ENCODE measurements at places on chromosomes 13 and 19.

DNA sequence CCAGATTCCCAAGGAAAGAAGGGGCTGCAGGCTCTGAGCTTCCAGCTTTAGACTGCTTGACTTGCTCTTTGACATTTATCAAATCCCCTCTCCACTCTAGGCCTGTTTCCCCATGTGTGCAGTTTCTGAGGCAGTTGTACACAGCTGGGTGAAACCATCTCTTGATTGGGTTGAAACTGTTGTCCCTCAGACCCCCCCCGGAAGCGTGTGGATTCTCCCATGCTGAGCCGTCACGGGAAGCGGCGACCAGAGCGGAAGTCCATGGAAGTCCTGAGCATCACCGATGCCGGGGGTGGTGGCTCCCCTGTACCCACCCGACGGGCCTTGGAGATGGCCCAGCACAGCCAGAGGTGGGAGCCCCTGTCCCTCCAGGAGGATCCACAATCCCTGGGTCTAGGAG lies 19.7 kb downstream of the BRSK1 start:
- no peak for DNase-seq

DNA sequence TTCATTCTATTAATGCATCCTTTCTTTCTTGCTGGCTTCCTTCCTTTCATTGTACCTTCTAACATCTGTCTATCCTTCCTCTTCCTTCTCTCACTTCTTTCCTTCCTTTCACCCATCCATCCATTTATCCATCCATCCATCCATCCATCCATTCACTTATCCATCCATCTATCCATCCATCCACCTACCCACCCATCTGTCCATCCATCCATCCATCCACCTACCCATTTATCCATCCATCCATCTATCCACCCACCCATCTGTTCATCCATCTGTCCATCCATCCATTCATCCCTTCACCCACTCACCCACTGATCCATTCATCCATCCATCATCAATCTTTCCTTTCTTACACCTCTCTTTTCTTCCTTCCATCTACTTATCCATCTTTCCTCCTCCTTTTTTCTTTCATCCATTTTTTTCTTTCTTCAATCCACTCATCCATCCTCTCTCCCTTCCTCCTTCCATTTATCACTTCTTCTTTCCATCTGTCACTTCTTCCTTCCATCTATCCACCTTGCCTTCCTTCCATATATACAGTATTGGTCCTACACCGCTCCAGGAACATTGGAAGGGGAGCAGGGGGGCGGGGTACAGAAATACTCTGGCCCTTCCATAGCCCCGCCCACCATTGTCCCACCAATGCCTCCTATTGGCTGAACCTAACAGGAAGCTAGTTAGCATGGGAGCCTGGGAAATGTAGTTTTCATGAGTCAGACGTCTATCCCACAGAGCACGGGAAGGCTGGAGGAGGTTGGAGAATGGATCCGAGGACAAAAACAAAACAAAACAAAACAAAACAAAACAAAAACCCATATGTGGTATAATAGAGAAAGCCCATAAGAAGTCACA lies 45.9 kb downstream of the MBD3L1 start:
- no peak for DNase-seq

DNA sequence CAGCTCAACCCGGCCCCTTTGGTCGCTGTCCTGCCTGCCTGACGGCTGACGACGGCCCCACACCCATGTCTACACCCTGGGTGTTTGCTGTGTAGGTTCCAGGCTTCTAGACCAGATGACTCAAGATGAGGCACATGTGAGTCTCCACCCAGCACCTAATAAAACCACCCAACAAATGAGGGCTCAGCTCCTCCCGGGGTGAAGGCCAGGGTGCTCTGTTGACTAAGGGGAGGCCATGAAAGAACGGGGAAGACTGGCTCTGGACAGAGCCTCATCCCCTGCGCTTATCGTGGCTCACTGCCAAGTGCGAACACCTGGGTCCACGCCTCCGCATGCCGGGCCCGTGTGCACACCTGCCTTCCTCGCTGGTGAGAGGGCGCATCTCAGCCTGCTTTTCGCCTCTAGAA lies 39.6 kb downstream of the COL4A2 start:
- DNase-seq = no peak

DNA sequence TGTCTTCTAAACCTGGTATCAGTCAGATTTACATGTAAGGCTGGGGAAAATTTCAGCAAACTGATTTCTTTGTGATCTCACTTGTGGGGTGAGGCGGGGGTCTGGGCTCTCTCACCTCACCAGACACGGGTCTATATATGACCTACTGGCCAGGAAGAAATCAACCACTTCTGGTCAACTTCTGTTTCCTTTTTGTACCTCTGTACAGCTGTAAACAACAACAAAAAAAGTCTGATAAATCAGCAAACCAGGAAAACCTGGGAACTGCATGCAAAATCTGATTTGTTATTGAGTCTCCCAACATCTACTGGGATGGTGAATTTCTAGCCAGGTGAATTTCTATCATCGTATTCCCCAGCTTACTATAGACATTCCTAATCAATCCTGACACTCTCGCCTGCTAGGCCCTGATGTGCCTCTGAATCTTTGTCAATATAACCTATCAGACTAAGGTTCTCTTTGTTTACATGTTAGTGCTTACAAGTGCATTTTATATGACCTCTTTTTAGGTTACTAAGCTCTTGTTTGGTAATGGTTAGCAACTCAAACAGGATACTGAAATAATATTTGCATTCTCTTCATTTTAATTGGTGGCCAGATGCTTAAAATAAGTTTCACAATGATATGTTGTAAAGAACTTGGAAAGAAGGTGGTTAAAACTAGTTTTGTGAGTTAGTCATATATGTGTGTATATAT lies 77.7 kb downstream of the LRRC63 start:
- no peak for DNase-seq

DNA sequence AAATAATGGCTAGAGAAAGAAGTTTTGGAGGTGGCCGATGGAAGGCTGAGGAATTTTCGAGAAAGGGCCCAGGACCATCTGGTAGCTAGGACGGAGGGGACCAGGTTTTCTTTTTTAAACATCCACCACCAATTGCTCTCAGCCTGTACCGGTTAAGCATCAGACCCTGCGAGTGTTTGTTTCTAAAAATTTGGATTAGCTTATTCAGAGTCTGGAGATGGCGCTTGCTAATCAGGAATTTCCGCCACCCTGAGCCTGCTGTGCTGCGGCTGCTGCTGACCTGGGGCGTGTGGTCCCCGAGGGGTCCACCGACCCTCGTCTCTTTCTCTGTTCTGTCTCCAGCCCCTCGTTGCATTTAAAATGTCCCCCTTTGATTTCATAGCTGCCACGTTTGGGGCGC lies 2.0 kb downstream of the UHRF1 start:
- no peak for DNase-seq

DNA sequence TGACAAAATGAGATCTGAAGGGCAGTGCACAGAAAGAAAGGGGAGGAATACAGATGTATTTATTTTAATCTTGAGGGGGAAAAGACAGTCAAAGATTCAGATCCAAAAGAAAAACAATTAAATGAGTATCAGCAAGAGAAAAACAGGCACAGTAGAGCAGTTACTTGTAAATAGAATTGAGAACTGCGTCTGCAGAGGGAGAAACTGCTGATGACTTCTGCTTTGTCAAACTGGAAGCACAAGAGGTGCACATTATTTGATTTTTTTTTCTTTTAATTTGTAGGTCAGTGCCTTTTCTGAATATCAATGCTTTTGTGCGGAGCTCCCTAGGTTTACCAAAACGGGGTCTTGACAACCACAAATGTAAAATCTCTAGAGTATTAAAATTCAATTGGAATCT lies 37.3 kb downstream of the EFNB2 start:
- no peak for DNase-seq

GRCh38 chr13:39016787-39017186 lies 21.1 kb downstream of the PROSER1 start:
- DNase-seq = no peak

DNA sequence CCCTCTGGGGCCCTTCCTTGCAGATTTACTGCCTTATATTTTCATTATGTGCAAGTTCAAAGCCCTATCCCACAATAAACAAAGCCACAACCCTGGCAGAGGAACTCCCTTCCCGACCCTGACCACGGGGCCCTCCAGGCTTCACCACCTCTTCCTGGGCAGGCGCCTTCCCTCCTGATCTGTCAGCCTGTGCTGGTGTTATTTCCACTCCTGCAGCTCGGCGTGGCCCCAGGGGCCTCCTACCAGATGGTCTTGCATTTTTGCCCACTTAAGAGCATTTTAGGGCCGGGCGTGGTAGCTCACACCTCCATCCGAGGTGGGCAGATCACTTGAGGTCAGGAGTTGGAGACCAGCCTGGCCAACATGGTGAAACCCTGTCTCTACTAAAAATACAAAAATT lies 22.8 kb downstream of the SLC15A1 start:
- DNase-seq = no peak

DNA sequence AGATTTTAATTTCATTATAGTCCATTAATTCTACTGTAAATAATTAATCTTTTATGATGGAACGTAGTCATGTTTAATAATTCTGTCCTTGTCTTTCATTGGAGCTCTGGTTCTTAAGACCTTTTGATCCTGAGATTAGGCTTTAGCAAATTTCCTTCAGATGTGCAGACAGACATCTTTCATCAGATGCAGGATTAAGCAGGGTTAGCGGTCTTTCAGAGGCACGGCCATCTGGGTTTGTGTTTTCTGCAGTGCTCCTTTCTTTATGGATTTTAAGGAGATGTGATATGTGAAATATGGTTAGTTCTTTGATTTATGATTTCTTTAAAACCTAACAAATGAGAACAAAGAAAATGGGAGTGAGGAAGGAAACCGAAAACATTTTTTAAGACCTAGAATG lies 643.9 kb upstream of the SGCG start:
- DNase-seq = no peak

DNA sequence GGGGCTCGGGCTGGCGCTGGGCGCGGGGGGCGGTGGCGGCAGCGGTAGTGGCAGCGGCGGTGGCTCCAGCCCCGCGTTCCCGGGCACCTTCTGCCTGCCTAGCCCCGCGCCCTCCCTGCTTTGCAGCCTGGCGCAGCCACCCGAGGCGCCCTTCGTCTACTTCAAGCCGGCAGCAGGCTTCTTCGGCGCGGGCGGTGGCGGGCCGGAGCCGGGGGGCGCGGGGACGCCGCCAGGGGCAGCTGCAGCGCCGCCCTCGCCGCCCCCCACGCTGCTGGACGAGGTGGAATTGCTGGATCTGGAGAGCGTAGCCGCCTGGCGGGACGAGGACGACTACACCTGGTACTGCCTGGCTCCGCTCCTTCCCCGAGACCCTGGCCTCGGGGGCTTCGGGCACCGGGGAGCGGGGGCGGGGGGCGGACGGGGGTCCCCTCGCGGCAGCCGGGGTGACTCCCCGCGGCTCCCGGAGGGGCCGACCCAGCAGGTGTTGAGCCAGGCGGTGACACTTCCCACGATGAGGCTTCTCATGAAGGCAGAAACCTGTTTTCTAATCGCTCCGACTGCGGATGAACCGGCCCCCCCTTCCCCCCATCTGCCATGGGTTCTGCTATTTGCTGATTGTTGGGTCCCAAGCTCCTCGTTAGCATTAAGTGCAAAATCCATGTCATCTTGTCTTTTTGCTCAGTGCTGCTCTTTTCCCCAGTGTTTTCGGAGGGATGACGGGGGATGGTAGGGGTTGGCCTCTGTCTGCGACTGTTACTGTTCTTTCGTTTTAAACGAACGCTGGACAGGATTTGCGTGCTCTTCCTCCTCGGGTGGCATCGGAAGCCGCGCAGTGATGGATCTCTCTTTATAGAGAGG lies 943 bp downstream of the SLAIN1 start:
- DNase-seq = no peak

All from BJ (cell line).